Fibroblast of skin of abdomen (primary cell): ENCODE measurements at places on chromosomes 12 and 14.

- no peak for DNase-seq
These were observed 281.5 kb downstream of the TMEM117 start for GRCh38 chr12:44117337-44117736.

- DNase-seq = peak; percentile 58
These were observed 22.3 kb downstream of the DCAF4 start for GRCh38 chr14:72948481-72949138.

DNA sequence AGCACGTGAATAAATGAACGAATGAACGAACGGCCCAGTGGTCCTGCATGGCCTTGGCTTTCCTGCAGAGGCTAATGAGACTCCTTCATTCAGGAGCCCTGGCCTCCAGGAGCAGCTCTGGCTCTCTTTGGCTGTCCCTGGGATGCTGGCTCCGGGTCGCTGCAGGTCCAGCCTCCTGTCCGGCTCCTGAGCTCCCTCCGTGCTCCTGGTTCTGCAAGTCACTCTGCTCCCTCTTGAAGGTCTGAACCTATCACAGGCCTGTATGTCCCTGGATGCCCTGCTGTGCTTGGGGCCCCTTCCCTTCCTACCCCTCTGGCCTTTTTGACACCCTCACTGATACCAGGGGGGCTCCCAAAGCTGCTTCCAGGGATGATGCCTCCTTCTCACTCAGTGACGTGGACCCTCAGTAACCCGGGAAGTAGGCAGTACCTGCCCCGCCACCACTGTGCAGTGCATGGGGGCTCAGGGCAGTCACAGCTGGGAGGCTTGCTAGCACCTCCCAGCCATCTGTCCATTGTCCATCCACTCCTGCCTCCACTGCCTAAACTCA lies 133.7 kb upstream of the C14orf180 start:
- DNase-seq = no peak

- DNase-seq = no peak
These were observed 97.8 kb downstream of the NOVA1 start for GRCh38 chr14:26500028-26500427.

DNA sequence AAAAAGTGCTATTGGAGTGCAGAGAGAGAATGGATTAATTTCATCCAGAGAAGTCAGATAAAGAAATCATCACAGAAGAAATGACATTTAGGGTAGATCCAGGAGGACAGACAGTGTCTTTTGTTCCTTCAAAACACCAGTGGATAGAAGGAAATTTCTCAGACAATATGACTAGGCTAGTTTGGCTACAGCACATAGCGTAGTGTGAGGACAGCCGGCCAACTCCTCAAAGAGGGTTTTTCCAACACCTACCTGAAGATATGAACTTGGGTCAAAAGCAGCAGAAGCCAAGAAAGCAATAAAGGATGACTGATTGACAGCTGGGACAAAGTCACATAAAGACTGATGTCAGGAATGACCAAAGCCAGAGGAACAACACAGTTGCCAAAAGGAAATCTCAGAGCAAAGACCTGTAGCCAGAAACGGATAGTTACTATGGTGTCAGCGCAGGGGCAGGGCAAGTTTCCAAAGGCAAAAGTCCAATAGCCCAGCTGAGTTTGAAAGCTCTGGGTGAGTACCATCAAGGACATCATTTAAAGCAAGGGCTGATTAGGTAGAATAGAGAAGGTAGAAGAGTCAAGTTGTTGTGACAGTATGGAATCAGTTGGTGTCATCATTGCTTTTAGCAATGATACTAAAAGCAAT lies 58.7 kb upstream of the PDE3A start:
- DNase-seq = no peak

- peak; percentile 40 for DNase-seq
These were observed 1.4 kb upstream of the KCNK13 start for GRCh38 chr14:90060312-90060964.

DNA sequence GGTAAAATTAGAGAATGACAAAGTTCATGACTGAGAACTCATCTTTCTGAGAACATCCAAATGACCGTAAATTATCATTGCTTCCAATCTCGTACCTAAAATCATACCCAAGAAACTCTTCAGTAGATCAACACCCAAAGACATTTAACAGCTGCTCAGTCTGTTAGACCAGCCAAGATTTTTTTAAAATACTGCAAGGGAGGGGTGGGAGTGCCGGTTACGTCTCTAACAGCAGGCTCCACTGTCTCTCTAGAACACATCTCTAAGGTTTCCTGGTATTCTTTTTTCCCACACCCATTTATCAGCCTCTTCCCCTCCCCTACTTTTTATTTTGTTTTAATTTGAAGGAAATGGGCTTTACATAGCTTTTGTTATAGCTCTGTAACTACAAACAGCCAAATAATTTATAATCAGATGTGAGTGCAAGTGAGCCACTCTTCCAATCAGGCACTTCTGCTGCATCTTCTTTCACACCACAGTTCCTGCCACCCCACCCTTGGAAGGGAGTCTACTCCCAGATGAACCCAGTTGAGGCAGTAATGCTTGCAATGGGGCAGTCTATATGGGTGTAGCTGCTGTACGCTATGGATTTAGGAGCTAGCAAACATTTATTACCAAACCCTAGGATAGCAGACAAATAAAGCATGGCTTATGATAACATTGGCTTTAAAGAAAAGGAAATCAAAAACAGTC lies 21.9 kb downstream of the PTPRB start:
- DNase-seq = no peak

- DNase-seq = peak; percentile 73
These were observed 56.7 kb downstream of the NTF3 start for GRCh38 chr12:5488626-5488955.

DNA sequence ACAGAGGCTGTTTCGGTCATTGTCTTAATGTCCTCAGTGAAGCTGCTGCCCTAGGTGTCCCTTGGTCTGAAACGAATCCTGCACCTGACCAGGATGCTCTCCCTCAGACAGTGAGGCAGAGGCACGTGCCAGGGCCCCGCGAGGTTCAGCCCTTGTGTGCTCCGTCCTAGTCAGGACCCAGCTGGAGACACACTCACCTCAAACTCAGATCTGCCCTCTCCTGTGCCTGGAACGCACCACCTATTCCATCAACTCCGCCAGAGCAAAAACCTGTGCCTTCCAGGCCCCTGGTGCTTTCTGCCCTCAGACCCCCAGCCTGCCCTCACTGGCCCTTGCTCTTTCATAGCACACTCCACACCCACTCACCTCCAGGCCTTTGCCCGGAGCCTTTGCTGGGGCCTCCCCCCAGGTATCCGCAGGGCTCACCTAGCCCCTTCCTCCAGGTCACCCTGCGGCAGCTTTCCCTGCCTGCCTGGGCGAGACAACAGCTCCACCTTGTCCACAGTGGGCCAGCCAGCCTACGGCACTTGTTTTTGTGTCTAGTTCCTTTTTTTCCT lies 150.6 kb downstream of the BCL11B start:
- no peak for DNase-seq

- DNase-seq = peak; percentile 1
These were observed 13.2 kb downstream of the PLBD1 start for GRCh38 chr12:14554281-14555007.

- DNase-seq = no peak
These were observed 13.7 kb upstream of the ITGA5 start for GRCh38 chr12:54432815-54433164.

GRCh38 chr12:123106640-123107359 lies 44.1 kb downstream of the PITPNM2 start:
- DNase-seq = no peak

GRCh38 chr12:32110417-32110816 lies 3.8 kb downstream of the BICD1 start:
- DNase-seq = no peak

- DNase-seq = no peak
These were observed 210.2 kb downstream of the KCNC2 start for GRCh38 chr12:74999474-74999873.

- DNase-seq = no peak
These were observed 5.3 kb upstream of the FOXN3 start for GRCh38 chr14:89422181-89422951.

- DNase-seq = no peak
These were observed 229.8 kb downstream of the DPF3 start for GRCh38 chr14:72663956-72664650.

- no peak for DNase-seq
These were observed 1.4 kb upstream of the SOX5 start for GRCh38 chr12:23950775-23951451.

DNA sequence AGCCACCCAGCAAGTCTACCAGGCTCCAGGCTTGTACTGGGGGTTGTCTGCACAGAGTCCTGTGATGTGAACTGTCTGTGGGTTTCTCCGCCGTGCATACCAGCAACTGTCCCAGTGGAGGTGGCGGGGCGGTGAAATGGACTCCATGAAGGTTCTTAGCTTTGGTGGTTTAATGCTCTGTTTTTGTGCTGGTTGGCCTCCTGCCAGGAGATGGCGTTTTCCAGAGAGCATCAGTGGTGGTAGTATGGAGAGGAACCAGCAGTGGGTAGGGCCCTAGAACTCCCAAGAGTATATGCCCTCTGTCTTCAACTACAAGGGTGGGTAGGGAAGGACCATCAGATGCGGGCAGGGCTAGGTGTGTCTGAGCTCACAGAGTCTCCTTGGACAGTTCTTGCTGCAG lies 303.8 kb downstream of the TMEM121 start:
- no peak for DNase-seq

DNA sequence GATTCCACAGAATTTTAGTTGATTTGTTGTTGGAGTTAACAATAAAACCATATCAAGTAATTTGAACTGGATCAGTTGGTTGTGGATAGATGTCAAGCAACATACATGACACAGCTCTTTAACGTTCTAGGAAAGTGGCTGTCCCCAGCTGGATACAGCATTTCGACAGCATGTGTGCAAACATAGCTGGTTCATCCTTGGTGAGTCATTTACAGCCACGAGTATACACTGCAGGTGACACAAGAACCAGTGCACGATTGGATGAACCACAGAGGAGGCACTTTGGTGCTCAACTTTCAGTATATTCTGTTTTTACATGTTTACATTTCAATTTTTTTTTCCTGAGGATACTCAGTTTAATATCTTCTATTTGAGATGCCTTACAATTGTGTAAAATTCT lies 242.4 kb downstream of the TMEM117 start:
- DNase-seq = no peak

- peak; percentile 81 for DNase-seq
These were observed 1.9 kb downstream of the ARHGEF40 start for GRCh38 chr14:21072031-21072473.

- no peak for DNase-seq
These were observed 23.1 kb downstream of the ANG start for GRCh38 chr14:20711685-20712084.

- DNase-seq = no peak
These were observed 340.5 kb downstream of the VRK1 start for GRCh38 chr14:97137705-97138104.

- DNase-seq = no peak
These were observed 177.3 kb upstream of the PLXNC1 start for GRCh38 chr12:93970900-93971688.

DNA sequence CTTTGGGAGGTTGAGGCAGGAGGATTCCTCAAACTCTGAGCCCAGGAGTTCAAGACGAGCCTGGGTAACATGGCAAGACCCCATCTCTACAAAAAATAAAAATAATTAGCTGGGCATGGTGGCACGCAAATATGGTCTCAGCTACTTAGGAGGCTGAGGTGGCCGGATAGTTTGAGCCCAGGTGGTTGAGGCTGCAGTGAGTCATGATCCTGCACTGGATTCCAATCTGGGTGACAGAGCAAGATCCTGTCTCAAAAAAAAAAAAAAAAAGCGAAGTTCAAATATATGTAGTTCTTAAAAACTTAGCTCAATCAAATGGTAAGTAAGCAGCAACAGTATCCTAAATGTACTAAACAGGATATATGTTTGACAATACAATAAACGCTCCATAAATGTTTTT lies 85.5 kb upstream of the SSTR1 start:
- DNase-seq = peak; percentile 15

GRCh38 chr12:114445401-114446323 lies 39.7 kb upstream of the TBX5 start:
- no peak for DNase-seq

DNA sequence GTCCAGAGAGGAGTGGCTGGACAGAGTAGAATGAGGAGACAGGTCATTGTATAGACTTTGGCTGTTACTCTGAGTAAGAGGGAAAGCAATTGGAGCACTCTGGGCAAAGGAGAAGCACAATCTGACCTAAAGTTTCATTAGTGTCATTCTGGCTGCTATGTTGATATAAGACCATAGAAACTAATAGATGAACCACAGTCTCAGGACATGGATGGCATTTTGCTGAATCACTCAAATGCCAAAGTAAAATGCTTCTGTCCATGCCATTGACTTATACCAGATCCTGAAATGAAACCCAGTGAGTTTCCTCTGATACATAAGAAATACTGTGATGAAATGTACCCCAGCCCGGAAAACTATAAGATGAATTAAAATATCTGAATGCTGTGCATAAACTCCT lies 65.8 kb upstream of the COCH start:
- DNase-seq = no peak

- no peak for DNase-seq
These were observed 22.6 kb downstream of the SUDS3 start for GRCh38 chr12:118398940-118399339.

GRCh38 chr12:53060064-53060720 lies 10.3 kb downstream of the TNS2 start:
- DNase-seq = no peak

DNA sequence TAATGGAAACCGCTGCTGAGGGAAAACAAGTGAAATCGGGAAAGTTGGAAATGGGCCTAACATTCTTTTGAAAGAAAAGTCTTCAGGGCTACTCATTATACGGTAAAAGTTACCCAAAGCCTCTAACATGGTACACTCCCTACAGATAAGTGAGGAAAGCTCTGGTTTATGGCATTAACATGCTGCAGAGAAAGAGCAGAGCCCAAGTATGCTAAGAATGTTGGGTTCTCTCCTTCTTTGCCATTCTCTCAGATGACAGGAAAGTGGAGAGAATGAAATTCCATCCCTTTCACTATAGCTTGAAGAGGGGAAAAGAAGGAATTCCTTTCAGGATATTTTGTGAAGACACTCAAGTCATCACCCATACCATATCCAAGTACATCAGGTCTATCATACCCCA lies 348.0 kb downstream of the SEC23A start:
- peak; percentile 37 for DNase-seq

- DNase-seq = no peak
These were observed 25.5 kb downstream of the YEATS4 start for GRCh38 chr12:69385038-69385437.

DNA sequence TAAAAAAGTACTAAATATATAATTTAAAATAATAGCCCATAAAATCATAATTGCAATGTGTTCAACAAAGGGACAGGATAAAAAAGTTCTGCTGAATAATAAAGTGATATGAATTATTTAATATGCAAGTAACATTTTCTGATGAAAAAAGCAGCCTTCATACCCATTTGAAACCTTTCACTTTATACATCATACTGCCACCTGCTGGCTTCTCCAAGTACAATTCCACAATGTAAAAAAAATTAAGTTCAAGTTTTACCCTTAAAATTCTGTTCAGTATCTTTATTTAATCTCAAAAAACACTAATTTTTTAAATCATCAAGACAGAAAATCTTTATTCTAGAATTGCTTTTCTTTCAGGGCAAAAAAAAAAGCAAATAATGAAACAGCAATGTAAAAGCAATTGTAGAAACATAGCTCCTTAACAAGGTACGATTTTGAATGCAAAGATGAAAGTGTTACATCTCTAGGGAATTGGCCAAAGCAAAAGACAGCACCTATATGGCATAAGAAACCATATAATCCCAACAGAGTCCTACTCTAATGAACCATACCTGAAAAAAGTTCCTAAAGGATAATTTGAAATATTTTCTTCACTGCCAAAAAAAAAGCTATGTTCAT lies 15.0 kb downstream of the MDM1 start:
- peak; percentile 49 for DNase-seq
